8988T (cell line): ENCODE measurements at places on chromosomes 3 and 15.

DNA sequence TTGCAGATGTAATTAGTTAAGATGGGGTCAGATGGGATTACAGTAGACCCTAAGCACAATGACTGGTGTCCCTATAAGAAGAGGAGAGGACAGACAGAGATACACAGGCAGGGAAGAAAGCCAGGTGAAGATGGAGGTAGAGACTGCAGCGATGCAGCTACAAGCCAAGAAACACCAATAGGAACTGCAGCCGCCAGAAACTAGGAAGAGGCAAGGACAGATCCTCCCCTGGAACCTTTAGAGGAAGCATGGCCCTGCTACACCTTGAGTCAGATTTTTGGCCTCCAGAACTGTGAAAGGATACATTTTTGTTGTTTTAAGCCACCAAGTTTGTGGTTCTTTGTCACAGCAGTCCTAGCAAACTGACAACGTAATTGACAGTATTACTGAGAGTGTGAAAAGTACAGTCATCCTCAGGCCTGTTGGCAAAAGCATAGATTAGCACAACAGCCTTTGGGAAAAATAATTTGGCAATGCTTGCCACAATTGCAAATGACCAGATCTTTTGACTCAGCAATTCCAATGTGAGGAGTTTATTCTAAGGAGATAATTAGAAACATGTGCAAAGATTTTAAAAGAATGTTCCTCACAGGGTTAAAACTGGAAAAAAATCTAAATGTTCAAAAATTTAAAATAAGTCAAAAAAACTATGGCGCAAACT lies 82.6 kb upstream of the TJP1 start:
- no peak for DNase-seq

GRCh38 chr3:138032567-138032966 lies 22.6 kb downstream of the CLDN18 start:
- no peak for DNase-seq

DNA sequence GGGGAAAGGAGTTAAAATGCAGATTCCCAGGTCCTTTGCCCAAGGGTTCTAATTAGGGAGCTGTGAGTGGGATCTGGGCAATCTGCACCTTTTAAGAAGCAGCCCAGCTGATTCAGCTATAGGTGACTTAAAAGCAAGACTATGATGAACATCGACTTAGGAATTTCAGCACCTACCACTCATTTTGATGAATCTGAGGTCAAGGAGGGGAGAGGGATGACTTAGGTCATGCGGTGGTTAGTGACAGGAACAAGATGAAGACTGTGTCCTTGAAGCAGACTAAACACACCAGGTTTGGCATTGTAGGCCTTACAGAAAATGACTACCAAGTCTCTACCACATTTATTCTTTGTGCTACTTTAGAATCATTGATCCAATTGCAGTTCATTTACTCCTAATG lies 196.3 kb downstream of the DTWD1 start:
- DNase-seq: no peak

GRCh38 chr3:41304593-41304992 lies 105.3 kb downstream of the CTNNB1 start:
- no peak for DNase-seq

- DNase-seq: no peak
These were observed 438 bp downstream of the THBS1 start for GRCh38 chr15:39581242-39581792.

DNA sequence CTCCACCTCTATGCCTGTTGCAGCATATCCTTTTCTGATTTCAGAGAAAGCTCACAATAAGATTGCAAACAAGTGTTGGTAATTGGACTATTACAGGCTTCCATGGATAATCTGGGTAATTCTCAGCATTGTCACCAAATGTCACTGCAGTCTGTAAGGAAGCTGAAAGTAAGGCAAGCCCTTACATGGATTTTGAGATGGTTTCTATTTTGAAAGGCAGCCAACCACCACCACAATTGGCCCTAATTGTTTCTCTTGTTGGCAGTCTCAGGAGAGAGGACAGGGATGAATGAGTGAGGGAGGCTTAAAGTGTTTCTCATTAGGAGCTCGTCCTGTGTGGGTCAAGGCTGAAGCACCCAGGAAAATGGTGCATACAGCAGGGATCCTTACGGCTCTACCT lies 879.9 kb downstream of the TUSC7 start:
- DNase-seq: no peak

GRCh38 chr3:31908391-31909097 lies 72.5 kb downstream of the OSBPL10 start:
- DNase-seq: no peak

DNA sequence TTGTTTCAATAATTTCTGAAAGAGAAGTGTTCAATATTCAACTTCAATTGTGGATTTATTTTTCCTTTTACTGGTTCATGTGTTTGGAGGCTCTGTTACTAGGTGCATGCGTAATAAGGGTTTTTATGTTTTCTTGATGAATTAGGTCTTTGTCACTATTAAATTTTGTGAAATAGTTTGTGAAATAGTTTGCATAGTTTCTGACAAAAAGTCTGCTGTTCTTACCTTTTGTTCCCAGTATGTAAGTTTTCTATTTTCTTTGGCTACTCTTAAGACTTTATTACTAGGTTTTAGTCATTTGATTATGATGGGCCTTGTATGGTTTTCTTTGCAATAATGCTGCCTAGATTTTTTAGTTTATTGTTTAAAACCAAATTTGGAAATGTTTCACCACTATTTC lies 38.0 kb downstream of the MEF2A start:
- no peak for DNase-seq

DNA sequence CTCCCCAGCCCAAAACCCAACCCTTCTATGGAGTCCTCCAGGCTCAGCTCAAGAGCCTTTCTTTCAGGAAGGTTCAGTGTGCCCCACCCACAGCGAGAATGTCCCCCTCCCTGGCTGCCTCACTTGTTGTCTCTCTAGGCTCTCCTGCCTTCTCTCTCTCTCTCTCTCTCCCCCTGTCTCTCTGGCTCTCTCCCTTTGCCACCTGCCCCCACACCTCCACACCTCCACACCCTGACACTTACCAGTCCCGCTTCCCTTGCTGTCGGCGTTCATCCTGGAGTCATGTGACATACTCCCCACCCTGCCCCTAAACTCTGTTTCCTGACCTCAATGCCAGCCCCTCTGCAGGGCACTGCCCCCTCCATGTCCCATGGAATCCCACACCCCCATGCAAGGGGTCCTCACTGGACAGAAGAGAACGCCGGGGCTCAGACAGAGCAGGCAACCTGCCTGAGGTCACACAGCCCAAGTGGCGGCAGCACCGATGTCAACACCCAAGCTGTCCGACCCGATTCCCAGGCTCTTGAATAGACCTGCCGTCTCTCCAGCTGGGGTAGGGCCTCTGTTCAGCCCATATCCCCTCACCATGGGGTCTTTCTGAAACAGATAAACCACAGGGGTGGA lies 28.5 kb upstream of the SLC6A6 start:
- DNase-seq: no peak

DNA sequence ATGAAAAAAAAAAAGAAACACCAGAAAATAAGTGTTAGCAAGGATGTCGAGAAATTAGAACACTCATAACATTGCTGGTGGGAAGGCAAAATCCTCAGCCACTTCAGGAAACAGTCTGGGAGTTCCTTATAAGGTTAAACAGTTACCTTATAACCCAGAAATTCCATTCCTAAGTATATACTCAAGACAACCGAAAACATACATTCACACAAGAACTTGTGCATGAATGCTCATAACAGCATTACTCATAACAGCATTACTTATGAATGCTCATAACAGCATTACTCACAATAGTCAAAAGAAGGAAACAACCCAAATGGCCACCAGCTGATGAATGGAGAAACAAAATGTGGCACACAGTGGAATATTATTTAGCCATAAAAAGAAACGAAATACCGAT lies 34.8 kb upstream of the DCP1A start:
- DNase-seq: no peak

- no peak for DNase-seq
These were observed 3.9 kb upstream of the CHSY1 start for GRCh38 chr15:101255615-101256241.

GRCh38 chr15:90142216-90143165 lies 40.2 kb upstream of the IDH2 start:
- DNase-seq: no peak

DNA sequence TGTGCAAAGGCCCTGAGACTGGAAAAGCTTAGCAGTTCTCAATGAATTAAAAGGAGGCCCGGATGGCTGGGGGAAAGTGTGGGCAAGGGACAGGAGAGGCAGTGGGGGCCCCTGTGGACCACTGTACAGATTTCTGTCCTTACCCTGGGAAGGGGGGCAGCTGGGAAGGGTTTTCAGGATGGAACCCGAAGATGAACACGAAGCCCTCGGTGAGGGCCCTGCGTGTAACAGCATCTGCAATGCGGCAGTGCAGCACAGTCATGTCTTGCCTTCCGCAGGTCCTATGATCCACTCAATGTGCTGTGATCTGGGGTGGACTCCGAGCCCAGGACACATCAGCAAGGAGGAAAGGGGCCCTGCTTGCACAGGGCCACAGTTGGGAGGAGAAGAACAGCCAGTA lies 7.9 kb upstream of the ATP2B2 start:
- DNase-seq: no peak

- DNase-seq: no peak
These were observed 64.8 kb upstream of the SATB1 start for GRCh38 chr3:18489939-18490338.

DNA sequence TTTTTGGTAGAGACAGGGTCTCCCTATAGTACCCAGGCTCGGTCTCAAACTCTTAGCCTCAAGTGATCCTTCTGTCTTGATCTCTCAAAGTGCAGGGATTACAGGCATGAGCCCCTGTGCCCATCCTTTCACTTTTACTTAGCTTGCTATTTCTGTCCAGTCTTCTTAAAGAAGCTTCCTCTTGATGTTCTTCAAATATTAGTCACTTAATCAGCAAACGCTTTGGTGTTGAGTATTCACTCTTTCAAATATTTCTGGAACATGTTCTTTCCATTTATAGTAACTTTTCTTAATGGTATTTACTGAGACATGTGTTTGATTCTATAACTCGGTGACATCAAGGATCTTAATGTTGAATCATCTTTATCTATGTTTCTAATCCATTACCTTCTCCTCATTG lies 122.1 kb downstream of the CNTN6 start:
- DNase-seq: no peak

- DNase-seq: no peak
These were observed 302.7 kb downstream of the AGBL1 start for GRCh38 chr15:86382341-86382740.

- DNase-seq: no peak
These were observed 302.3 kb upstream of the ICE2 start for GRCh38 chr15:60781211-60781713.

DNA sequence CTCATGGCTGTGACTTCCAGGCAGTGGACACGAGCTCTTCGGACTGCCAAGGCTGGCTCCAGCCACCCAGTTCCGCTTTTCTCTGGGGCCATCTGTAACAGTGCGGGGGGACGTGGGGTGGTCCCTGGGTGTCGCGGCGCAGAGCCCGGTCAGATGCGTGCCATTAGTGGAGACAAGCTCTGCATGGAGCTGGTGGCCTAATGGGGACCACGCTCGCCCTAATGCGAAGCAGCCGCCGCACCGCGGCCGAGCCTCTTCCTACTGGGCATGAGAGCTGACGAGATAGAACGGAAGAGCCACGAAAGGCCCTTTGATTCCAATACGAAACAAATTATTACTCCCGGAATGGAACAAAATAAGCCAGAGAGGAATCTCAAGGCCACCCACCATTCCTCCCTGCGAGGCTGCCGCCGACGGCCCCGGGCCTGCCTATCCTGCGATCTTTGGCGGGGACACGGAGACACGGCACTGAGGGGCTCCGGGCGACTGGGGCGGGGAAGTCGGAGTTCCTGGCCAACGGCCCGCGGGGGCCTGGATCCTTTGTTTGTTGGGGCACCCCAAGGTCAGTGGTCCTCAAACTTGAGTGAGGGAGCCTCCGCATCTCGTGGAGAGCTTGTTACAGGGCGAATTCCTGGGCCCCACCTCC lies 18.1 kb downstream of the FOXL2 start:
- DNase-seq: no peak

DNA sequence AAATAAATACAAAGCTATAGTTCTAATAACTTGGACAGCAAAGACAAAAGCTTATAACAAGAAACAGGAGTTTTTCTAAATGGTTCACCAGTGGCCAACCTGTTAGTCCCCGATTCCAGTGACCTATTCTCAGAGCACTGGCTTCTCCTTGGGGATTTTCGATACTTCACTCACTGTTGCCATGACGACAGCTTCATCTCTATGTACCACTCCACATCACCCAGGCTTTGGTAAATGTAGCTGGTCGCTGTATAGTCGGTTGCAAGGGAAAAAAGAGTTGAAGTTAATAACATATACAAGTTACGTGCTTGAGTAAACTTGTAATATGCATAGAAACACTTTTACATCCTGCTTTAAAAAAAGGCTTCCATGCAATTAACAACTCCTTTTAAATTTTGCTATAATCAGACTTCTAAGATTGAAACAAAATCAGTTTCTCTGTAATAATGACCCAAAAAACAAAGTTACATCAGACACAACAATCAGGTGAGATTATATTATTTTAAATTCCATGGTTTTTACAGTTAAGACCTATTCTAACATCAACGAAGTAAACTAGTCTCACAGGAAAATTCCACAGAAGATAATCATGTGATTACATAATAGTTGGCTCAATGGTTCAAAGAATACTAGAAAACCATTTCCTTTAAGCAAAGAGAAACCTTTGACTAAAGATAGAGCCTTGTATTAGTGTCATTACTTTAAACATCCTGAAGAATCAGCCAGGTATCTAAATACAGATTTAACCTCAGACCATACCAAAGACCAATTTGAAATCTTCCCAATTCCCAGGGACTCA lies 2.9 kb downstream of the CCNL1 start:
- no peak for DNase-seq

DNA sequence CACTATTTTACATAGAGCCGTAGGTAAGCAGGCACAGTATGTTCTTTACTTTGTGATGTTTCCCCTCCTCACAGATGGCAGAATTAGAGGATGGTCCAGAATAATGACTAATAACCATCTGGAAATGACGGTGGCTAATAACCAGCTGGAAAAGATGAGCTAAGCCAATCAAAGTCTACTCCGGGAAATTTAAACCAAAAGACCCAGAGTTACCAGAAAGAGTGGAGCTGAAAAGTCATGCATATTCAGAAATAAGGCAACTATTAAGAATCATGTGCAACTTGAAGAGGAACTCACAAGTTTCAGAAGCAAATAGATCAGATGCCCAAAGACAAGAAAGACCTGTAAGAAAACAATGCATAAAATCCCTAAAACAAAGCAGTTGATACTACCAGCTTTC lies 33.6 kb downstream of the DMXL2 start:
- DNase-seq: no peak

DNA sequence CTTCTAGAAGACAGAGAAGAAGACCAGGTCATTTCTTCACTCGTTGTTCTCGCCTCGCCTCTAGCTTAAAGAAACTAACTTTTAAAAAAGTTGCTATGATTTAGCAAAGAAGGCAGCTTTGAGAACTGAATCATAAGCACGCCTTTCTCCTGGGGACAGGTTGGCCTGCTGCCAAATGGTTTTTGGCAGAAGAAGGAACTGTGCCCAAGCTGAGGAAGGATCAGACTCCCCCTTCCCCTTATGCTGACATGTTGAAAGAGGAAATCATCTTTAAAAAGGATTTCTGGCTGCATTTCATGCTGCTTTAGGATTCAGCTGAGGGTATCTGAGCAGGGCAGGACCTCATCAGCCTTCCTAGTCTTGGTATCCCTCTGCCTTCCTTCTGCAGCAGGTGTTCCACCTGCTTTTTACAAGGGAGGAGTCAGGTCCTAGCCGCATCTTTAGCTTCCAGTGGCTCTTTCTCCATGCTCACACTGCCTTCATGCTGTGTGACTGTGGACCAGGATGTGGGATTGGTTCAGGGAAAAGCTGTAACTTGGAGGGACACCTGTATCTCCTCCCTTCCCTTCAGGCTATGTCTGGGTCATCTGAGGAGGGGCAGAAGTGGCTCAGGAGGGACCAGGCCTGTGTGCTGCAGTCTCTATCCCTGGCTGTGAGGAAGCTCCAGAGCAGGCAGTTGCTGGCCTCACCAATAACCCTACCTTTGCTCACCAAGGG lies 34.1 kb upstream of the HACD2 start:
- no peak for DNase-seq
